ENCODE measurements at places on chromosomes 12 and 14. TPM values are rescaled to one million over a fixed set of nuclear protein-coding genes. Genes with fewer than 3 reads are reported as not detected.

ARHGEF25 gene
- polyA plus RNA-seq: not detected

TC2N gene
- 113 TPM for polyA plus RNA-seq

KCNA1 gene
- polyA plus RNA-seq: not detected

LARP4 gene
- 18.5 TPM for polyA plus RNA-seq

CFAP54 gene
- polyA plus RNA-seq: not detected

SENP1 gene
- polyA plus RNA-seq: 11.1 TPM
